ENCODE measurements at places on chromosomes 13 and 19.

- no peak for DNase-seq
These were observed 34.0 kb upstream of the ZNF507 start for GRCh38 chr19:32311371-32311770.

DNA sequence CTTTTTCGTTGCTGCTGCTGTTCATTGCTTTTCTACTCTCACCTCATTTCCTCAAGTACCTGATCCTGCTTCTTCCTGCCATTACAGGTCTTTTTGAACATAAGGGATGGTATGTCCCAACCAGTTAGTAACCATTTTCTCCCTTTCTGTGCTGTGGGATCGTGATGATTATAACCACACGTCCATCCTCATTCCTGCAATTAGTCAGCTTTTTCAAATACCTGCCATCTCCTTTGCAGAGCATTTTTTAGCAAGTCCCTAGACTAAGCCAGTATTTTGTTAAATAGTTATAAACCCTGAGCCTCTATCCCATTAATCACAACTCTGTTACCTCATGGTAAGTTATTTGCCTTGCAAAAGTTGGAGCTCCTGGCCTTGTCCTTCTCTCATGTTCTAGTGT lies 109.2 kb downstream of the FNDC3A start:
- DNase-seq, result no peak

- DNase-seq, result no peak
These were observed 3.0 kb downstream of the IFI30 start for GRCh38 chr19:18176367-18177310.

GRCh38 chr19:4806384-4806783 lies 14.8 kb downstream of the FEM1A start:
- no peak for DNase-seq

DNA sequence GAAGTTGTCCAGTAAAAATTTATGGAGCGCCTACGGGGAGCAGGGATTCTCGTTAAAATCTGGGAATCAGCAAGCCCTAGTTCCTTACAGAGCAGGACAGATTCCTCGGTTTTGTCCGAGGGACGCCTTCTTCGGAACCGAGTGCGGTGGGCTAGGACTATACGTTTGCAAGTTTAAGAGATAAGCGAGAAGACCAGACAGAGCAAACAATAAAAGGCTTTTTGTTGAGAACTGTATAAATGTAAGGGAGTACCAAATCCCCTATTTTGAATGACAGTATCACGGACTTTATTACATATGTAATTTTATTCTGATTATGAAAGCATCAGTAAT lies 971 bp upstream of the ANKRD10 start:
- no peak for DNase-seq

GRCh38 chr13:99051768-99052455 lies 74.0 kb upstream of the DOCK9 start:
- no peak for DNase-seq

GRCh38 chr19:35757231-35757748 lies 461 bp upstream of the HSPB6 start:
- no peak for DNase-seq

- DNase-seq, result no peak
These were observed 42.6 kb upstream of the ZNF91 start for GRCh38 chr19:23437901-23438300.

DNA sequence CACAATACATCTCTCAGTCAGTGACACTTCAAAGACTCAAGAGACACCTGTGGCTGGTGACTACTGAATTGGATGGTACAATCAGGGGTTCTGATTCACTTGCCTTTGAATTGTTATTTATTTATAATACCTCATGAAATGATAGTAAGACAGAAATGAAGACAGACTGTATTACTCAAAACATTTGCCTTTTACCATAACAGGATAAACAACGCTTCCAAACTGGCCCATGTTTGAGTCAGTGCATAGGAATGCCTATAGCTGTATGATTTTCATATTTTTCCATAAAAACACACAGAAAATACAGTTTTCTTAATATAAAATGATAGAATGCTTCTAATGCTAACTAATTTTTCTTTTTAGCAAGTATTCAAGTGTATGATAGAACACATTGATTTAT lies 59.5 kb upstream of the FGF14 start:
- no peak for DNase-seq

DNA sequence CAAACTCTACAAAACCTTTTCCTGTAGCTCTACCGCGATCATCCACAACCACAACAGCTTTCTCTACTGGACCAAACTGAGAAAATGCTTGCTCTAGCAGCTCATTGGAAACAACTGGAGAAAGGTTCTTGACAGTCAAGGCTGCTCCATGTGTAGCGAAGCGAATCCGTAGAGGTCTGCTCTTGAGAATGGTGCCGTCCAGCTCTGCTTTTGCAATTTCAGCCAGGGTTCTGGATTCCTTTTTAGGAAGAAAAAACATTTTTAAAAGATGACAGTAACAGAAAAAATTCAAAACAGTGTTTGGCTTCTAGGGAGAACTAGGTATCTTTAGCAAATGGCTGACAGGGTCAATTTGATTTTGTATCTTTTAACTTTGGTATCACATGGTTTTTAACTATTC lies 10.4 kb downstream of the PSPC1 start:
- DNase-seq, result no peak

DNA sequence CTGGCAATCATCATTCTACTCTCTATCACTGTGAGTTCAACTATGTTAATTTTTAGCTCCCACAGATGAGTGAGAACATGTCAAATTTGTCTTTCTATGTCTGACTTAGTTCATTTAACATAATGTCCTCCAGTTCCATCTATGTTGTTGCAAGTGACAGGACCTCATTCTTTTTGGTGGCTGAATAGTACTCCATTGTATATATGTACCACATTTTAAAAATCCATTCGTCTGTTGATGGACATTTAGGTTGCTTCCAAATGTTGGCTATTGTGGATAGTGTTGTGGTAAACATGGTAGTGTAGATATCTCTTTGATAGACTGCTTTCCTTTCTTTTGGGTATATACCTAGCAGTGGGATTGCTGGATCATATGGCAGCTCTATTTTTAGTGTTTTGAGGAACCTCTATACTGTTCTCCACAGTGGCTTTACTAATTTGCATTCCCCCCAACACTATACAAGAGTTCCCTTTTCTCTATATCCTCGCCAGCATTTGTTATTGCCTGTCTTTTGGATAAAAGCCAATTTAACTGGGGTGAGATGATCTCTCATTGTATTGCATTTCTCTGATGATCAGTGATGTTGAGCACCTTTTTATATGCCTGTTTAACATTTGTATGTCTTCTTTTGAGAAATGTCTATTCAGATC lies 124.1 kb downstream of the PCCA start:
- no peak for DNase-seq

GRCh38 chr19:677601-678436 lies 1.6 kb downstream of the FSTL3 start:
- DNase-seq, result no peak

DNA sequence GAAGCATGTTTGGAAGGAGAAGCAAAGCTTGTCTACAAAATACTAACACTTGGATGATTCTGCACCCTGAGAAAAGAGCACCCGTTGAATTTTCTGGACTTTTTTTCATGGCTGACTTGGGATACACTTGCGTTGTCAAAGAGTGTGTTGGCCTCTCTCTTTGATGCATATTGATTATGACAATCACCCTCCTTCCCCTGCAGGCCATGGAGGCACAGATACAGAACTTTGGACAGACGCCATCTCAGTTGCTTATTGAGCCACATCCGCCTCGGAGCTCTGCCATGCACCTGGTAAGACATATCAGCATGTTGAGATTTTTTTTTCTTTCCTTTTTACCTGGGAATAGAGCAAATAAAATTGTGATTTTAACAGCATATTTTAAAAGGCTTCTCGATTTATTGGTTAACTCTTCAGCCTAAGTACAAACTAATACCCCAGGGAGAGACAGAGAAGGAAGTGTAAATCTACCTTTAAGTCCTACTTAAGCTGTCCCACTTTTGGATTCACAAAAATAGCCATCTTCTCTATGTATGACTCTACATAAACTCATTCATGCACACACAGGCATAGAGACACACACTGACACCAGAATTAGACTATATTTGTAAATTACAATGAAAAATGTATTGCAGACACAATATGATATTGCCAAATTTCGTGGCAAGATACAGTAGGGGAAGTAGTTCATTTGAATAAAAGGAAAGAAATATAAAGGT lies 169.7 kb upstream of the MAB21L1 start:
- no peak for DNase-seq

DNA sequence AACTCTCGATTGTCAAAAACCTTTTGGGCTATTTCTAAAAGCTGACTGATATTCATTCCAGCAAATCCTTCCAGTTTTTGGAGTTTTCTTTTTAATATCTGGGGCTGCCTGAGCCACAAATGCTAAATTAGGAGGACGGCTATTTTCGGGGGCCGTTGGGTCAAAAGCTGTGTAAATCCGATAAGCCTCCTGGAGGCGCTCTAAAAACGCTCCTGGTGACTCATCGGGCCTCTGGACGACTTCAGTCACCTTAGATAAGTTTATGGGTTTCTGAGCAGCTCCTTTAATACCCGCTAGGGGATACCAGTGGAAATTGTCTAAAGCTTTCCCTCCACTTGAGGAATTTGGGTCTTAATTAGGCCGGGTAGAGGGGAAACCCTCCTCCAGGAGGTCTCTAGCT lies 66.4 kb downstream of the ZNF730 start:
- no peak for DNase-seq

DNA sequence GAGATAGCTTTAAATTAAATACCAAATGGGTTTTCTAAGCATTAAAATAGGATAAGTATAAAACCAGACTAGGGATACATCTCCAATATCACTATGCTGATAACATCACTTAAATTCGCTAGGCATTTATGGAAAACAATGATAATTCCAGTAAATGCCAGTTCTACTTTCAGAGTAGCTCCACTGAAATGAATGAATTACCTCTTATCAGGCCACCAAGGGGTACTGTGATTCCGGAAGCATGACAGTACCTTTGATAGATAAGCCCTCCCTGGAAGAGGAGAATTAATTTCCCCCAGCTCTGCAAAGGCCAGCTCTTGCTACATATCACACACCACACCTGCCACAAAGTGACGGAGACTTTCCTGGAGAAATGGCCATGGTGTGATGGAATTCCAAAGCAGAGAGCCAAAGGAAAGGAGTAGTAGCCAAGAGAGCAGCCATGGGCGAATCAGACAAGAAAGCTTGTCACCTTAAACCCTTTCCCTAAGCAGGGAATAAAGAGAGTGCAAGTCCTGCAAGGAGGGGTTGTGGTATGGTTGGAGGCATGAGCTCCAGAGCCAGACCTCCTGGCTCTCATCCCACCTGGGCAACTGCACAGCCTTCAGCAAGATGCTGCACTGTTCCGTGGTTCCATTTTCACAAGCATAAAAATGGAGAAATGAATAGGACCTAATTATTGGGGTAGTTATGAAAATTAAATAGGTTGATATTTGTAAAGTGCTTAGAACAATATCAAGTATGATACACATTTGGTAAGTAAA lies 423.1 kb downstream of the FGF14 start:
- no peak for DNase-seq

DNA sequence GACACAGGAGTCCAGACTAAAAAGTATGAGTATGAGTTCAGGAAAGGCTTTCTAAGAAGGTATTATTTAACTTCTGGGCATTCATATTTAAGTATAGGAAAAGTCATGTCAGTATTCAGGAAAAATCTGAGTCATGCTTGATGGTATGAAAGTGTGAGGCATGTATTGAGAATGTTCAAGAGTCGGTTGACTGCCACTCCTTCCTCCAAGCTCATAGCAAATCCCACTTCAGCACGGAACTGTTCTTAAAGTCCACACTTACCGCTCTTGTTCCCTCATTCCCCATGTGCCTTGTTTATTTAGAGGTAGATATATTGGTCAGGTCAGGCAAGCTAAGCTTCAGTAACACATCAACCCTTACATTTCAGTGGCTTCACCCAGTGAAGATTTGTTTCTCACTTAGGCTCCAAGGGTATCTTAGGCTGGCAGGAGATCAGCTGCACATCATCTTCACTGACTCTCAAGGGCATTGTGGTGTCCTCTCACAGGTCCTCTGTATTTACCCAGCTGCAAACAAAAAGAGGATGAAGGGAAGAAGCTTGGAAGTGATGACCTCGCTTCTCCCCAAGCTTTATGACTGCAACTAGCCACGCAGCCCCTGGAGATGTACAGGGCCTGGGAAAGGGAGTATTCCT lies 1189.2 kb downstream of the EFNB2 start:
- no peak for DNase-seq

GRCh38 chr13:30841154-30841553 lies 64.9 kb upstream of the MEDAG start:
- DNase-seq, result peak; percentile 53

DNA sequence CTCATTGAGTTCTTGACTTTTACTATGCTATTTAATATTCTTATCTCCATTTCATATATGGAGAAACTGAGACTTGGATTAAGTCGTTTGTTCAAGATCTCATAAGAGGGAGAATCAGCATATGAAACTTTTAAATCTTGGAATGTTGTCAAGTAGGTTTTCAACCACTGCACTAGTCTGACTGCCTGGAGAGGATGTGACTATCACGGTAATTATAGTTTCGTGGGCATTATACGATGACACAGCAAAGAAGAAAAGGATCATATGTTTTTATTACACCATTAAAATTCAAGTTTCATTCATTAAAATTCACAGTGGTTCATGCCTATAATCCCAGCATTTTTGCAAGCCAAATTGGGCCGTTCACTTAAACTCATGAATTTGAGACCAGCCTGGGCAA lies 555.2 kb downstream of the SLITRK1 start:
- DNase-seq, result no peak

DNA sequence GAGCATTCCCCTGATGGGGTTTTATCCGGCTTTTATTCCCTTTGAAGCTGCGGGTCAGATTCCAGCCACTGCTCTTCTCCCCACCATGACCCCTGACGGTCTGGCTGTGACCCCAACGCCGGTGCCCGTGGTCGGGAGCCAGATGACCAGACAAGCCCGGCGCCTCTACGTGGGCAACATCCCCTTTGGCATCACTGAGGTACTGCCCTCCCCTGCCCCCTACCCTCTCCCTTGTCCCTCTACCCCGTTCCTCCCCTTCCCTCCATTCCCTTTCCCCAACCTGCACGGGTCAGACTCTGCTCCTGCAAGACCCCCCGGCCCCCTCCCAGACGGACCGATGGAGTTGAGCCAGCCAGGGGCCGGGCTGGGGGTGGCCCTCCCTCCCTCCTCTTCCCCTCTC lies 6.2 kb downstream of the U2AF2 start:
- DNase-seq, result no peak

DNA sequence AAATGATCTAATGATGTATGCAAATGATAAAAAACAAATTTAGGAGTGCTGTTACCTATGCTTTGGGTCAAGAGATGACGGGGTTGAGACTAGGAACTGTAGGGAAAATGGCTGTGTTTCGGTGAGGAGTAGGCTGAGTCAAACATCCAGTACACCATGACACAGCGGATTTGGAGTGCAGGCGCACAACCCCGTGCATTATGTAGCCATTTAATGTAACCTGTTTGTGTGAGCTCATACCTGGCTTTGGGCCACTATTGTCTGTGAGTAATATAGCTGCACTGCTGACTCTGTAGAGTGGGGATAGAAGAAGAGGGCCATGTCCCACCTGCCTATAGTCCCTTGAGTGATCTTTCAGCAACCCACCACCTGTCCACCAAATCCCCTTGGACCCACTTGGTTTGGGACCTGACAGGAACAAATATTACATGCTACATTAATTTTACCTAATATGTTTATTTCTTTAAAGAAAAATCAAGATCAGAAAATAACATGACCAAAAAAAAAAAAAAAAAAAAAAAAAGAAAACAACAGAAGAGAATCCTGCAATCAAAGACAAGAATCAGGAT lies 95.5 kb upstream of the KLHL1 start:
- no peak for DNase-seq

Measured in kidney (tissue), 22 donors.